ENCODE measurements at places on chromosomes 3 and 15.

DNA sequence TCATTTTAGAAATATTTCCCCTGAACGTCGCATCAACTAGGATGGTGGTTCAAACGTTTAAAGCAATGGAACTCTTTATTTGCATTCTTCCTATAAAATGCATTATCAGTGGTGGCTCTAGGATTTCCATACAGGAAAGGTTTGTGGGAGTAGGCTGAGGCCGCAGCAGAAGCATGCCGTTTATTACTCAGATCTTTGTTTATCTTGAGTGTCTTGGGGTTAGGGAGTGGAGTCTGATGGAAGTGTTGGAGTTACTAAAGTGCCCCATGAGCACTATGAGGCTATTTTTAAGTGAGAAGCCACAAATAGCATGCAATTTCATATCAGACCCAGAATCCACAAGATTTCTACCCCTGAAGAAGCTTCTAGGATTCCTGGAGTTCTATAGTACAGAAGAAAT is 26.2 kb downstream of the ATOSA start:
- ATAC-seq: peak; percentile 56

DNA sequence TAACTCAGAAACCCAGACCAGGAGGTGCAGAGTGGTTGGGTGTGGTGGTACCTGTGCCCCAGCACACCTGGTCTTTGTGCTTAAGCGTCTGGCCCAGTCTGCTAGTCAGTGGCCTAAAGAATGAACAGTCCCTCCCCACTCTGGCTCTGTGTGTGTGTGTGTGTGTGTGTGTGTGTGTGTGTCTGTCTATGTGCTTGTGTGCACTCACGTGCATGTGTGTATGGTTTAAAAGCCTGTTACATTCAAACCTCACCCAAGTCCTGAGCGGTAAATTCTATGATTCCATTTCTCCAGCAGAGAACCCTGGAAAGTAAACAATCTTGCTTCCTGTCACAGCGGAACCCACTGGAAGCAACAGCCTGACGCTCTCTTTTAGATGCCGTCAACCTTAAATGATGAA is 34.2 kb downstream of the EDEM1 start:
- ATAC-seq: peak; percentile 28

DNA sequence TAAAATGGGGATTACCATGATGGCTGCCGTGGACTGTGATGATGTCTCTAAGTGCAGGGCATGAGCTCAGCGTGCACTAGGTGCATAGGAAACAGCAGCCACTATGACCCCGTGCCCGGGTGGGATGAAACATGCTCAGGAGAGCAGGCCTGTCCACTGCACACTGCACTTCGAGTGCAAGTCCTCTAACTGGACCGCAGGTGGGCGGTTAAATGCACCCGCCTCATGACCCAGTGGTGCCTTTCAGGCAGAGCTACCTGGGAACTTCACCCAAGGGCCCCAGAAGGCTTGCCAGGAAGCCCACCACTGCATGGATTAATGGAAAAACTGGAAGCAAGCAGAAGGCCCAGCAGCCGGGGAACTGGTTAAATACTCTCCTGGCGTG is 34.0 kb downstream of the PRKCD start:
- ATAC-seq: no peak

GRCh38 chr3:53768478-53769459 is 77.5 kb downstream of the CHDH start:
- ATAC-seq: no peak

DNA sequence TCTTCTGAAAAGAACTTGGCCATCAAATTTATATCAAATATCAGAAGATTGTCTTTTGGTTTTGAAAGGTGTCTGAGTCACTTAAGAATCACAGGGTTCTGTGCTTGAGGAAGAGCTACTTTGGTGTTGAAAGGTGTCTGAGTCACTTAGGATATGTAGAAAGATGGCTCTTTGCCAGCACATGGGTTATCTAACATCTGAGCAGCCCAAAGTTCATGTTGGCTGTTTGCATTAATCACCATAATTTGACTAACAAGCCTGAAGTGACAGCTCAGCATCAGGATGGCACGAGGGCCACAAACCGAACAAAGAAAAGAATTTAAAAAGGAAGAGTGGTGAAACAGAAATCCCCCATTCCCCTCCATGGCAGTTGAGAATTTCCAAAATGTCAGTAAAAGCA is 190.5 kb upstream of the CMC1 start:
- ATAC-seq: peak; percentile 94

DNA sequence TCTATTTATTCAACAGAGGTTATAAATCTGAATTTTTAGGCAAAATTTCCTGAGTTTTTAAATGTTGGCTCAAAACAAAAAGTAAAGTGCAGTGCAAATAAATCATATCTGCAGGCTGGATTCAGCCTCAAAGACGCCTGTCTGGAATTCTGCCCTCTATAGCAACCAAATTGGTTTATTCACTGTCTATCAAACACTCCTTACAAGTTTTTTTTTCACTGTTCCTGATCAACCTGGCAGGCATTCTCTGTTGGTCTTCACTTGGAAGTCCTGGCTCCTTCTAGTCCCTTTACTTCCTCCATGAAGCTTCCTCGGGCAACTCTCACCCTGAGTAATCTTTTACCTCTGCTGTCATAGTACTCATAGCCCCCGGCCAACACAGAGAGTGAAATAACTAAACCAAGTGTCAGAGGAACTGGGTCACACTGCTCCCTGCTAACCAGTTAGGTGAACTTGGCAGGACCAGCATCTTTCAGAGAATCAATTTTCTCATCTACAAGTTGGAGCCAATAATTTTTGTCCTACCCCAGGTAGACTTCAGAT is 36.8 kb upstream of the TIPARP start:
- ATAC-seq: peak; percentile 35

GRCh38 chr3:179321668-179322285 is 1.1 kb upstream of the ZNF639 start:
- no peak for ATAC-seq

GRCh38 chr3:172213200-172213599 is 173.8 kb downstream of the FNDC3B start:
- no peak for ATAC-seq

DNA sequence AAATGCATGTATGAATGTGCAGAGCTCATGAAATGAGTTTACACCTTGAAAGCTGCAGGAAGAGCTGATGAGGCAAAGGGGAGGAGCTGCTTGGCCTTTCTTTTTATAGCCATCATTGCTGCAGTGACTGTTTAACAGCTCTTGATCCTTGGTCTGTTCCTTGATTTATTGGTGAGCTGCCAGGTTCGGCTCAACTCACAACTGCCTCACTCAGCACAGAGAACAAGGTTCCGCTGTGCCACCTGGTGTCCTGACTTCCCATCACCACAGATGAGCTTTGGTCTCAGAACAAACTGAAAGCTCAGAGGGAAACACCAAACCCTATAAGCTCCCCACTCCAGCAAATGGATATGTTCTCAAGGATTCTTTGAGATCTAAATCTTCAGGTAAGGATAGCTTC is 626.1 kb downstream of the MAGI1 start:
- ATAC-seq: no peak

GRCh38 chr3:195597848-195598247 is 14.1 kb upstream of the APOD start:
- no peak for ATAC-seq

DNA sequence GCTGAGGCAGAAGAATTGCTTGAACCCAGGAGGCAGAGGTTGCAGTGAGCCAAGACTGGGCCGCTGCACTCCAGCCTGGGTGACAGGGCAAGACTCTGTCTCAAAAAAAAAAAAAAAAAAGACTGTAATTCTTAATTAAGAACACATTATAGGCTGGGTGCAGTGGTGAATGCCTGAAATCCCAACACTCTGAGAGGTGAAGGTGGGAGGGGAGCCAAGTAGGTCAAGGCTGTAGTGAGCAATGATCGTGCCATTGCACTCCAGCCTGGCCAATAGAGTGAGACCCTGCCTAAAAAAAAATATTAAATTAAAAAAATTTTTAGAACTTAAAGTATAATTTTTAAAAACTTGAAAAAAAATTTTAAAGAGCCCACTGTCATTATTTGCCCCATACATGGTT is 13.4 kb upstream of the ARPIN start:
- no peak for ATAC-seq

- no peak for ATAC-seq
Observed at GRCh38 chr3:140523600-140523999, 154.3 kb upstream of the TRIM42 start.

DNA sequence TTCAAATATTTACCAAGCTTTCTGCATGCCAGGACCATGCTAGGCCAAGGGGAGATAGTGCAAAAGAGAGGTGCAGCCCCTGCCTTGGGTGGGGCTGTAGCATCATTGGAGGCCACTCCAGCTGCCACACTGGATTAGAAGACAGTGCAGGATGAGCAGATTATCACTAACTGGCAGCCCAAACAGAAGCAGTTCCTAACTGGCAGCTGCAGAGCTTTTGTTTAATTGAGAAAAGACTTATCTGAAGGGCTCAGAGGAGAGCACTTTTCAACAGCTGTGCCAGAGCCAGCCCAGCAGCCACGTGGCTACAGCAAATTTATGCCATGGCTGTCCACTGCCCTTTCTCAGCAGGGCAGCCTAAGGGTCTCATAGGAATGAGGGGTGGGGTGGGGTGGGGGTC is 13.5 kb upstream of the ACSBG1 start:
- no peak for ATAC-seq

DNA sequence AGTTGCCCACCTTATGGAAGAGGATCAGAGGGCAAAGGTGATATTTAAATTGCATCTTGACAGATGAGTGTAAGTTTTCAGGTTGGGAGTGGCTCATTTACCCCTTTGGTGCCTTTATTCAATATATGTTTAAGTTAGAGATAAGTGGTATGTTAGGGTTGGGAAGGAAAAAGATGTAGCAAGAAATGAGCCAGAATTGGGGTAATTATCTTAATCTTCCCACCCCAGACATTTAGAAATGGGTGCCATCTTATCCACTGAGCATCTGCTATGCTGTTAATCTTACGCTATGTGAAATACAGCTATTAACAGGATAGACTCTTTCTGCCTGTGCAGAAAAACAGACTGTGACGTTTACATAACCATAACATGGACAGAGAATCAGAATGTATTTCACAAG is 6.3 kb downstream of the CMTM7 start:
- ATAC-seq: no peak

DNA sequence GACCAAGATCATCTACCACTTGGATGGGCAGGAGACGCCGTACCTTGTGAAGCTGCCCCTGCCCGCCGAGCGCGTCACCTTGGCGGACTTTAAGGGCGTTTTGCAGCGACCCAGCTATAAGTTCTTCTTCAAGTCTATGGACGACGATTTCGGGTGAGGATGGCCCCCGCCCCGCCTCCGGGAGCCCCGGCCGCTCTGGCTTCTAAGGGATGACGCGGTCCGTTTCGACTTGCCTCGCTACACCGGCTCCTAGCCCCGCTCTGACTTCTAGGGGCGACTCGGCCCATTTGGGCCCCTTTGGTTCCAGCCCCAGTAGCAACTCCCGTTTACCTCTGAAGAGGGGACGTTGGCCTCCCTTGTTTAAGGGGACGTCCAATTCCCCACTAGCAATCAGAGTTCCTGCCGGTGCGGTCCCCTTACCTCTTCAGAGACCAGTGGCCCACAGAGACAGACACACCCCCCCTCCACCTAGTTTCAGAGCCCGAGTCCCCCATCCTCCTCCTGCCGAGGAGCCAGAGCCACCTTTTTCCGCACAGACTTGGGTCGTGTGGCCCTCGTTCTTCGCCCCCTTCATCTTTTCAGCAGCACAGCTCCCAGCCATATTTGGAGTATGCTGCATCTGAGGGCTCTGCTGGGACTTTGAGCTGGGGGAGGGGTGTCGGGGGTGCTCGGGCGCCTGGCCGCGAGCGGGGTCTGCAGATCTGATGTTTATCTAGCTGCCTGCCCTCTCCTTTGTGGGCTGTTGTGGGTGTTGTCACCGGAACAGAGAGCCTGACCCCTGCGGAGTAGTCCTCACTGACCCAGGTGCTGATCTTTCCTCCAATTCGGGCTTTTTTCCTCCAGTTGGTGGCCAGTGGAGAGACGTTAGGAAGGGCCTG is 706 bp downstream of the DVL3 start:
- ATAC-seq: peak; percentile 41

DNA sequence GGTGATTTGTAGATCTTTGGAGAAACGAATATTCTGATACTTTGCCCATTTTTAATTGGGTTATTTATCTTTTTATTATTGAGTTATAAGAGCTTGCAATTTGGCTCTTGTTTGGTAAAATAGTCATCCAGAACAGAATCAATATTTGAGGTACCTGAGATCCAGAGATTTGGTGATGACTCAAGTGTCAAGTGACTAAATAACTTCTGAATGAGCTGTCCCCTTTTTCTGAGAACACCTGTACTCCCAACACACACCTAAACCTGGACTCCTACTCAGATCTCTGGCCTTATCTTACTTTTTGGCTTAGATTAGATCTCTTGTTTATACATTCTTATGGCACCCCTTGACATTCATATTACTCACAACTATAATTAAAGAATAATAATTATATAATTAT is 3.1 kb upstream of the TRA2B start:
- ATAC-seq: no peak

DNA sequence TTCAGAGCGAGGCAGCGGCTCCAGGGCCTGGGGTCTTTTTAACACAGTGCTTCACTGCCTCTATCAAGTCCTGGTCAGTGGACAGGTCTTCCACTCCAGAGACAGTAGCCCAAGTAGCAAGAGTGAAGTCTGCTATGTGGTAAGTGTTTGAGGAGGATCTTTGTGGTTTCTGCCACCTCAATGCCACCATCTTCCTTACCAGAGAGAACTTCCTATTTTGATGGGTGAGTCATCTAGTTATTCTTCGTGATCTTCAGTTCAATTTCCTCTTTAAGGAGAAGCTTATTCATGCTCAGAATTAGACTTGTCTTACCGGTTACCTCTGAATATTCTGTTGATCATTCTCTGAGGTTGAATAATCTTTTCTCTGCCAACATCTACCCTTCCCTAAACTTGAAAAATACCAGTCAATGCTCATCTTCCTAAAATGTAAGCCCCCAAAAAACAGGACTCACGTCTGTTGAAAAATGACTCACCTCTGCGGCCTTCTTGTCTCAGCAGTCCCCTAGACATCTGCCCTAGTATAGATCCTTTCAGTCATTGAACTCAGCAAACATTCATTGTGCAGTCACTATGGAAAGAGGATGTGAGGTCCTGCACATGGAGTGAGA is 32.2 kb upstream of the BCL6 start:
- ATAC-seq: peak; percentile 68

- no peak for ATAC-seq
Observed at GRCh38 chr3:45844616-45845015, 2.7 kb upstream of the LZTFL1 start.

DNA sequence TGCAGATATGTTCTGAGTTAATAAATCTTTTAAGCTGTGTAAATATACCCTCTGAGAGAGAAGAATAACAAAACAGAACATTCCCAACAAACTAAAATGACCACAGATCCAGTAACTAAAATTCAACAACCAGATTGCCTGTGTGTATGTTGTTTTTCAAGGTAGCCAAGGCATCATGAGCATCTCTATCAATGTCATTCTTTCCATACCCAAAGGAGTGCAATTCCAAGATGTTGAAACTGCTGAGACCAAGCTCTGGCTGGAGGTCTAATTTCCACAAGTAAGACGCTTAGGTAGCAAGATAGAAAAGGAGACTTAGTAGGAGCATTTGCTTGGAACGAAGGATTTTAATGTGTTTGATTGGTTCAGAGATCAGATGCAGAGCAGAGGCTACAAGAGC is 276.3 kb downstream of the RBMS3 start:
- no peak for ATAC-seq

- ATAC-seq: no peak
Observed at GRCh38 chr3:89173546-89173945, 66.1 kb downstream of the EPHA3 start.

Measured in esophagus mucosa (tissue), 1 donor.